ENCODE measurements at places on chromosomes 7 and 10.

GRCh38 chr10:96339383-96339782 lies 19.4 kb downstream of the OPALIN start:
- no peak for DNase-seq

- DNase-seq: no peak
These were observed 21.7 kb upstream of the SEC61A2 start for GRCh38 chr10:12107781-12108180.

- DNase-seq: no peak
These were observed 1.8 kb downstream of the PRXL2A start for GRCh38 chr10:80410122-80410521.

DNA sequence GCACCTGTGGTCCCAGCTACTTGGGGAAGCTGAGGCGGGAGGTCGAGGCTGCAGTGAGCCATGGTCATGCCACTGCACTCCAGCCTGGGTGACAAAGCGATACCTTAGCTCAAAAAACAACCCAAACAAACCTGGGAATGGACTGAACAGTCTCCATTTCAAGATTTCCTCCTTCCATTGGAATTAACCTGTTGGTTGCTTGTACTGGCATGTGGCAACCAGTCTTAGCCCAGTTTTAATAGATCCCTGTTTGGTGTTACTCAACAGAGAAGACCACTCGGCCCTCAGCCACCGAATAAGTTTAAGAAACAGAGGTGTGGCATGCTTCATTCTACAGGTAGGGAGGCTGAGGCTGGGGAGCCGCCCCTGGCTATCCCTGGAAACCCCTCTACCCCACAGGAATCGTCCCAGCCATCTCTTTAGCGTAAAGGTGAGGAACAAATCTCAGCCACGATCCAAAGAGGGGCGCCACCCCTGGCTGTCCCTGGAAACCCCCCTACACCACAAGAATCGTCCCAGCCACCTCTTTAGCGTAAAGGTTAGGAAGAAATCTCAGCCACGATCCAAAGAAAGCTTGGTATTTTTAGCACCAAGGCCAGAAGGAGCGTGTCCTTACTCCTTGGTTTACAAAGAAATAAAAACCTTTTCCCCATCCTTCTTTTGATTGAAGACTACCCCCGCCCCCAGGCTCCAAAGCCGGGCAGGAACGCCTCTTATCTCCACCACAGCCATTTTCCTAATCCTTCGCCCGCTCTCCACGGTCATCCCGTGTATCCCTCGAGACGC lies 861 bp upstream of the TSPAN14 start:
- DNase-seq: no peak

- no peak for DNase-seq
These were observed 644 bp downstream of the BUD23 start for GRCh38 chr7:73683788-73684693.

DNA sequence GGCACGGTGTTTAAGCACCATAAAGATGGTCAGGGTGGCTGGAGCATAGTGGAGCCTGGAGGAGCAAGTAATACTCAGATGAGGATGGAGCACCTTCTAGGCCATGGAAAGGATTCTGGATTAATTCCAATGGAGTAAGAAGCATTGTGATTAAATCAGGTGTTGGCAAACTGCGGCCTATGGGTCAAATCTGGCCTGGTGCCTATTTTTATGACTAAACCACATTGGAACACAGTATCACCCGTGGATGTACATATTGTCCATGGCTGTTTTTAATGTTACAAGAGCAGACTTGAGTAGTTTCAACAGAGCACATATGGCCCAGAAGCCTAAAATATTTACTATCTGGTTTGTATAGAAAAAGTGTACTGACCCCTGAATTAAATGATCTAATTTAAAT lies 49.9 kb upstream of the TMEM248 start:
- no peak for DNase-seq

- DNase-seq: no peak
These were observed 38.0 kb downstream of the INPP5A start for GRCh38 chr10:132575320-132576201.

DNA sequence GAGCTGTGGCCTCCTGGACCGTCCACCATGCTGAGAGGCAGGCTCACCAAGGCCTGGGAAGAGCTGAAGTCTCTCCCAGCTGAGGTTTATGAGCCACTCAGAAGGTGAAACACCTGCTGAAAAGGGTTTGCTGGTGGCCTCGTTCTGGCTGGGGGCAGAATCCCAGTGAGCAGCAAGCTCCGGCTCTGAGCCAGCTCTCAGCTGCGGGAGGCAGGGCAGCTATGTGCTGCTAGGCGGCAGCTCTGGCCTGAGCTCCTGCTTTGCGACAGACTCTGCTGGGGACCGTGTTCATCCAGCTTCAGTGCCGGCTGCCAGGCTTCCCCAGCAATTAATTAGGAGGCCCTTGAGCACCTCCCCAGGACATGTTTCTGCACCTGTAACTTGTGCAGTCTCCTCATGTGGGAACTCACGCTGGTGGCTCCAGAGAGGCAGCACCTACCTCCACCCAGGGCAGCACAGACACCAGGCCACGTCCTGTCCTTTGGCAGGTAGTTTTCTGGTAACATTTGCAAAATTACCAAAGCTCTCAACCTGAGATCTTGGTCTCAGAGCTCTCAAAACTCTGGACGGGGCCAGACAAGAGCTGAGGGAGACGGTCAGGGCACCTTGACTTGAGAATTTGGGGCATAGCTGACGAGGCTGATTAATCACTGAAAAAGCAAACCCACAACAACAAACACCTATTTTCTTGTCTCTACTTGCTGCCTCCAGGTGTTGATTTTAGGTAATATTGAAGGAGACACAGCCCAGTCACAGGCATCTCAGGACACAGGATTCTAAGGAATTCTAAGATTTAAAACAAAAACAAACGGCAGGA lies 185.0 kb downstream of the TCERG1L start:
- no peak for DNase-seq

DNA sequence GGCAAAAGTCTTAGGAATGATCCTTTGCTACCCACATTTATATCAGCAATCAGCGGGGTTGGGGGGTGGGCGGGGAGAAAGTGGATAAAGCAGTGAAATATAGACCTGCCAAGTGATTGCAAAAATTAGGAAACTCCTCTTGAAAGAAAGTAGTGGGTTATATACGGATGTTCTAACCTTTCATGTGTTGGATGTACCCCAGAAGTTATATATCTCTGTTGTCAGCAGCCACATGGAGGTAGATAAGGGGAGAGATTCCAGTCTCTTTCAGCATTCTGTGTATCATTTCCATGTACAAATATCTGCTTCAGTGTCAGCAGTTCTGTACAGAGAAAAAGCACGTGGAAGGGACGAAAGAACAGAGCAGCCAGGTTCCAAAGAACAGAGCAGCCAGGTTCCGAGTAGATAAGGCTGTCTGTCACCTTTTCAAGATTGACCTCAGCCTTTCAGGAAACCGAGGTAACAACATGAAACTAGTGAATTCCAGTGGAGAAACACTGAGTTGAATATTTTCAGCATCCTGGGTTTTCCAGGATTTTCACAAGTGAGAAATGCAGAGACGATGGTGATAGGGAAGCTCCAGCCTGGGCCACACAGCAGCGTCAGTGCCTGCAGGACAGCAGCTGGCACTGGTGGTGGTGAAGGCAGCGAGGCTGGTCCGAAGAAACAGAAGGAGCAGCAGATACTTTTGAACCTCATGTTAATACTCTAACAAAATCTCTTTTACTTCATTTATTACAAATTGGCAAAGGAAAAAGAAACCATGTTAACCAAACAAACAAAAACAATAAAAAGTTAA lies 212.3 kb downstream of the C7orf25 start:
- no peak for DNase-seq

DNA sequence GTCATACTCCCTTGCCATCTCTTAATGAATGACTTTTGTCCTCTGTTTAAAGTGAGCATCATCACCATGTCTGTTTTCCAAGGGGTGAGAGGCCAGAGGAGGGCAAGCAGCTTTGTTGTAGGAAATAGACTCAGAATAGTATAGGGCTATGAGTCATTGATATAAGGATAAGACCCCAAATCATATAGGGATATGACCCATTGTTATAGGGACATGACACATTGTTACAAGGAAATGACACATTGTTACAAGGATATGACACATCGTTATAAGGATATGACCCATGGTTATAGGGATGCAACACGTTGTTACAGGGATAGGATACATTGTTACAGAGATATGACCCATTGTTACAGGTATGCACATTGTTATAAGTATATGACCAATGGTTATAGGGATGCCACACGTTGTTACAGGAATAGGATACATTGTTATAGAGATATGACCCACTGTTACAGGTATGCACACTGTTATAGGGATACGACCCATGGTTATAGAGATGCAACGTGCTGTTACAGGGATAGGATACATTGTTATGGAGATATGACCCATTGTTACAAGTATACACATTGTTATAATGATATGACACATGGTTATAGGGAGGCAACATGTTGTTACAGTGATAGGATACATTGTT lies 311.1 kb upstream of the ADARB2 start:
- DNase-seq: no peak

DNA sequence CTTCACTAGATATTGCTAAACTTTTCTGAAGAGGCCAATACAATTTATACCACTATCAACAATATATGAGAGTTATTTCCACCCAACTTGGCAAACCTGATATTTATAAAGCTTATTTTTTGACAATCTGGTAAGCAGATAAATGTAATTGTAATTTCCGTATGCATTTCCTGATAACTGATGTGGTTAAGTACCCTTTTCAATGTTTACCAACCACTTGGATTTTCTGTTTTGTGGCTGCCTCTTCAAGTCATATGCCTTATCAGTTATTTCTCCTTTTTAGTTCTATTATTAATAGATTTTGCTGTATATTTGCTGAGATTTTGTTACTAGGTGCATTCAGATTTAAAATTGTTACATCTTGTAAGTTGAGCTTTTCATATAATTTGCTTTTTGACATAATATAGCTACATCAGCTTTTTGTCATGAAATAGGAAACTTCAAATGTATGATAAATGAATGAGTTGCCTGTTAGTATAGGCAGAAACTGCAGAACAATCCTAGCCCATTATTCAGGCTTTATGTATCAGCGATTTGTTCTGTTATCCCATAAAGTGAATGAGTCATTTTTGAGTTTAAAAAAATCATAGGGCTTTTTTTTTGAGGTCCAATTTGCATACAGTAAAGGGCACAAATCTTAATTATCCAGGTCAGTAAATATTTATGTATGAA lies 11.5 kb downstream of the SGPL1 start:
- DNase-seq: no peak

DNA sequence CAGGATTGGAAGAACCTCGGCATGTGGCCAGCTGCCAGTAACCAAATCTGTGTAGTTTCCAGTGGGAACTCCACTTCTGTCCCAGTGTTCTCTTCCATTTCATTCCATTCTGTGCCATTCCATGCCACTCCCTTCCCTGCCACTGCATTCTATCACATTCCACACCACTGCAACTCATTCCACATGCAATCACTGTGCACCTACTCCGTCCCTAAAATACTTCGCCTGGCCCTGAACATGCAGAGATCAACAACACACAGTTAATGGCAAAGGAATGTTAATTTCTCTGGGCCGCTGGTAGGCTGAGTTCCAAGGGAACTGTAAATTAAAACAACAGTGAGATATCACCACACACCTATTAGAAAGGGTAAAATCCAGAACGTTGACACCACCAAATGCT lies 64.8 kb downstream of the AKR1B1 start:
- DNase-seq: no peak

GRCh38 chr10:132784866-132785722 lies 853 bp downstream of the NKX6-2 start:
- no peak for DNase-seq

- DNase-seq: no peak
These were observed 108.1 kb downstream of the EEPD1 start for GRCh38 chr7:36261019-36261754.

DNA sequence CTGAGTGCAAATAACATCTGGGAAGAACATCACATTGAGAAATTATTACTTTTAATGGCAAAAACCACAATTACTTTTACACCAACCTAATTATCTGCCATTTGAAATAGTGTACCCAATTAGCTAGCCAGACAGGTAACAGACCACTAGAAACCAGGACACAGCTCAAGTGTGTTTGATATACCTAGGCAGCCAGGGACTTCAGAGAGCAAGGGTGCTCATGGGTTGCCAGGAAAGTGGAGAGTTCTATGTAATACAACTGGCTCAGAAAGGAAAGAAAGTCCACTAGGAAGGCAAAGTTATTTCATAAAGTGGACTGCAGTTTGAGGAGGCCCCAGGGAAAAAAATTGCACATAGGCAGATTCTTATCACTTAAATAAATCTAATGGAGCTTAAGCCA lies 50.0 kb upstream of the PTN start:
- DNase-seq: no peak

GRCh38 chr10:75611172-75611992 lies 180.0 kb downstream of the LRMDA start:
- no peak for DNase-seq

- DNase-seq: no peak
These were observed 209.2 kb downstream of the SNX10 start for GRCh38 chr7:26500749-26501352.

- no peak for DNase-seq
These were observed 273.6 kb upstream of the PODXL start for GRCh38 chr7:131829947-131830558.

- DNase-seq: no peak
These were observed 47.8 kb upstream of the JAZF1 start for GRCh38 chr7:28228396-28228795.

- no peak for DNase-seq
These were observed 54.3 kb downstream of the PRKAG2 start for GRCh38 chr7:151822541-151823181.

DNA sequence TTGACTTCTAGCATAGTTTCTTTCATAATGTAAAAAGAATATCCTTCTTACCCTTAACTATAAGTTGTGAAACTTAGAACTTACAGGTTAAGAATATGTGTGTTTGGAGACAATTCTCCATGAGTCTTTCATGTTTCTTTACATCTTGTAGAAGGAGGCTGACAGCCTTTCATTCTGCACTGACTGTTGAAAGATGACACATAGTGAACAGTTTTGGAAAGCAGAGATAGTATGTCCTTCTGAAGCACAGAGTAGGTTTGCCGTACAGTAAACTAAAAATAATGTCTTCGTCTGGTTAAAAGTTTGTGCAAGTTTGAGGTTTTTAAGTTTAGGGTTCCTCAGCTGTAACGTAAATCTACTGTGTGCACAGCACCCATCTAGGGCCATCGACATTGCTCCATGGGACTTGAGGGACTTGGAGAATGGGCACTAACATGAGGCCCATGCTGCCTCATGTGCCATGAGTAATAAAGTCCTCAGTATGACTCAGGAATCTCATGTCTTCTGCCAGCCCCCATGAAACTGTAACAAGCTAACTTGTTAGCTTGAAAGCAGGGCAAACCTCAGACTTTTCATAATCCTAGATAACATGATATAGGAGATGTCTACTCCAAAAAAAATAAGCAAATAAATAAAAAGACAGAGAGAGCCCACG lies 24.5 kb upstream of the ELAPOR2 start:
- DNase-seq: no peak

DNA sequence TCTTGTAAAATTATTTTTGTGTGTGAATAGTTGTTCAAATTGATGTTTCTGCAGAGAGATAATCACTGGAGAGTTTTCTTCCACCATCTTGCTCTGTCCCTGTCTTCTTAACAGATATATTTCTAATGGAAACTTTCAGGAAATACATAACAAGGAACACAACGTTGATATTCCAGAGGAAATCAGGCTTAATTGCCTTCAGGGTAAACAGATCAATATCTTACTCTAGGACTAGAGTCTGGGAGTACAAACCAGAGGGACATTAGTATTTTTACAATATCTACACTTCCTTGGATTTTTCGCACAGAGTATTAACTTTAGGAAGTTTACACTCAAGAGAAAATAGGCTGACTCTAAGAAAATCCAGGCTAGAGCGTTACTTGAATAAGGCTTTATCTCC lies 159.1 kb downstream of the PFKFB3 start:
- no peak for DNase-seq

- no peak for DNase-seq
These were observed 181.3 kb downstream of the RPS24 start for GRCh38 chr10:78214955-78215354.

GRCh38 chr10:61332581-61332980 lies 120.6 kb downstream of the TMEM26 start:
- DNase-seq: no peak
